ENCODE measurements at places on chromosomes 16 and 17.
A peak's percentile ranks its signal among the peaks of the same experiment; 100 is the strongest.

GRCh38 chr16:49826515-49826914, 29.4 kb downstream of the ZNF423 start:
- no peak for DNase-seq

- peak; percentile 77 for DNase-seq
Observed at GRCh38 chr16:3012828-3013420, at the start of gene CLDN9. Gene CLDN9, plus strand, starts transcription at chr16:3012923. Its CDS starts 440 bp downstream, at chr16:3013363.

DNA sequence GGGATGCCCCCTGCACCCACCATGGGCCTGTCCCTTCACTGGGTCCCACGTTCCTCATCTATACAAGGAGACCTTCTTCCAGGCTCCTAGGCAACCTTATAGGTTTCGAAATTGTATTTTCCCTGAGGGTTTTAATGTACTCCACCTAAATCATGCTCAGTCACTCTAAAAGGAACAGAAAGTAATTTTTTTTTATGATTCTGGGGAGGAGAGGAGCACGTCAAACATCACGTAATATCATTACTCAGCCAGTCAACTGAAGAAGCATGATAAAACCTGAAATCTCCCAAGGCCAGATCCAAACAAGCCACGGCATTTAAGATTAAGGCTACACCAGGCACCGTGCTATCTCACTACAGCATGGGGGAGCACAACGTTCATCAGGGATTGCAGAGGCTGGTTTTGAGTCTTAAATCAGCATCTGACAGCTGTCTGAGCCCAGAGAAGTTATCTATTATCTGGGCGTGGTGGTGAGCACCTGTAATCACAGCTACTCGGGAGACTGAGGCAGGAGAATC, 3.9 kb upstream of the TMEM114 start:
- no peak for DNase-seq

DNA sequence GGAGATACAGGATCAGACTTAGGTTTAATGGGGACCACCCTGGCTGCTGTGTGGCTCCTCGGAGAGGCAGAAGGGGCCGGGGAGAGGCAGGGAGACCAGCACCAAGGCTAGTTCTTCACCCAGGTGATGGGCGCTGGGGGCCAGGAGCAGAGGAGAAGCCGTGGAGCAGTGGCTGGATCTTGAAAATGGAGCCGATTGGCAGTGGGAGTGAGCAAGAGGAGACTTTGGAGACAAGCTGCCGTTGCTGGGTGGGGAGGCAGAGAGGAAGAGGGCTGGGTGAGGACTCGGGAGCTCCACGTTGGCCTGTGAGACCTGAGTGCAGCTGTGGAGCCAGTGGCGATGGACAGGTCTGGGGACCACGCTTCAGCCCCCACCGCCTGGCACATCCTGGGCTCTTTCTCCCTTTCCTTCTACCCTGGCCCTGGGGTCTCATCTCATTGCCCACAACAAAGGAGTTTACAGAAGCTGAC, 9.0 kb downstream of the RAB11FIP4 start:
- no peak for DNase-seq

DNA sequence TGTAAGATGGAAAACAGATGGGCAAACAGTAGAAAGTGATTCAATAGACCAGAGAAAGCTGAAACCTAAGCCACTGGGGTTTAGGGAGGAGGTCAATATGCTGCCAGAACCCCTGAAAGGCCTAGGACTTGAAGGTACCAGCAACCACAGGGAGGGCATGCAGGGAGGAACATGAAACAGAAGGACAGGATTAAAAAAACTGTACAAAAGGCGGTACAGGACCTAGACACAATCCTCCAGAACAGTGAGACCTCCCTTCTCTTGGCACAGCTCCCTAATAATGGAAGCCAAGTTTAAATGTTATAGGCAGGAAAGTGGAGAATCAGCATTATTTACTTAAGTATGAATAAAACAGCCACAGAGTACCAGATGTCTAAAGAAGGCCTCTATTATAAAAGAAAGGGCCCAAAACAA, 105.5 kb downstream of the SPAG9 start:
- no peak for DNase-seq

GRCh38 chr17:16286947-16287562, 66.2 kb downstream of the CENPV start:
- no peak for DNase-seq

DNA sequence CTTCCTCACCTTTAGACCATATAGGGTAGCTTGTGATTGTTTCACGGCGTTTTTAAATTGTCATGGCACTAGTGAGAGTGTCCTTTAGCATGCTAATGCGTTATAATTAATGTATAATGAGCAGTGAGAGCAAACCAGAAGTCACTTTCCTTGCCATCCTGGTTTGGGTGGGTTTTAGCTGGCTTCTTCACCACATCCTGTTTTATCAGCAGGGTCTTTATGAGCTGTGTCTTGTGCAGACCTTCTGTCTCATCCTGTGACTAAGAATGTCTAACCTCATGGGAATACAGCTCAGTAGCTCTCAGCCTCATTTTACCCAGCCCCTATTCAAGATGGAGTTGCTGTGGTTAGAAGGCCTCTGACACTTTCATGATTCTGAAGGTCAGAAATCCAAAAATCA, 370.9 kb upstream of the RBFOX1 start:
- no peak for DNase-seq

- DNase-seq, result no peak
Observed at GRCh38 chr17:2214929-2215615, 88.5 kb downstream of the SMG6 start.

DNA sequence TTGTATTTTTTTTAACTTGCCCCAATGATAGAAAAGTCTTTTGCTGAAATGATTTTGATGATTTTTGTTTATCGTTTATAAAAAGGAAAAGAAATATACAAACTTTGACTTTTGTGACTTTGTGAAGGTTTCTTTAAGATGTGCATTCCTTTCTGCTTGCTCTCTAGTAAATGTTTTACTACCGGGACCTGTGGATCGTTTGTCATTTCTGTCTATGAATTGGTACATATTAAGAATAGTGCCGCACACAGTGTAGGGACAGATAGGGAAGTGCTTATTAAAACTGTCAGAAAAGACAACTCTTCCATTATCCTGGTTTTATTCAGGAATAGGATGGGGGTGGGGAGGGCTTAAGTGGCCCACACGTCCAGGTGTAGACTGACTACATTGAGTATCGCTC, 8.1 kb upstream of the PSMC5 start:
- no peak for DNase-seq

GRCh38 chr16:84478172-84478947, 26.1 kb downstream of the MEAK7 start:
- no peak for DNase-seq

DNA sequence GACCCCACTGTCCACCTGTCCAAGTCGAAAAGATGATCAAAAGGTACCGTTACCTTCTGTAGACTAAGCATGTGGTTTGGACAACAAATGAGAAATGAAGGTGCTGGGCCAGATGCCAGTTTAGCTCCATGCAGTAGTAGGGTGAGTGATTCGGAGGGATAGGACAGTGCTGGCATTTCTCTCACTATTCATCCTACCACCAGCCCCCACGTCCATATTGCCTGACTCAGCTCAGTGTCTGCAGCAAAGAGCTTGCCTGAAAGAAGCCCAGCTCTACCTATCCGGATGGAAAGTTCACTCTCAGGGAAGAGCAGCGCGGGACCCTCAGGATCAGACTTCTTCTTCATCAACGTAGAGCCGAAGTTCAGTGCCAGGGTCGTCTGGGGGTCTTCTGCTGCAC, 145.0 kb downstream of the SLC39A11 start:
- no peak for DNase-seq

- no peak for DNase-seq
Observed at GRCh38 chr16:65989861-65990604, 376.5 kb upstream of the CDH5 start.

DNA sequence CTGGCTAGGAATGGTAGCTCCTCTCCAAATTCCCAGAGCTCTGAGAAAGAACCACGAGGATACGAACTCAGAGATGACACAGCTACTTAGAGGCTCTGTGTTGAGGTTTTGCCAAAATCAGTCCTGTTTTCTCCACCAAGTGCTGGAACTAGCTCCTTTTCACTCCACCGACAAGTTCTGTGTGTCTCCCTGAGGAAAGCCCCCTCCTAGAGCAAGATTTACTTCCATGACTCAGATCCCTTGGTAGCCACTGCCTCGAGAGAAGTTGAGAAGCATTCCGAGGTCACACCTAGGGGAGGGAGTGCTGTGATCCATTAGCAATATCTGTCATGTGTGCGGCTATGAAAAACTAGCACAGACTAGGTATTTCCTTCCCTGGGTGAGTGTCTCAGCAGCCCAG, 30.6 kb downstream of the IL21R start:
- no peak for DNase-seq

- DNase-seq, result no peak
Observed at GRCh38 chr16:49471038-49471727, 97.6 kb downstream of the C16orf78 start.

- DNase-seq, result no peak
Observed at GRCh38 chr17:3771140-3771539, 29.8 kb downstream of the ITGAE start.

GRCh38 chr17:81251709-81252301, 12.7 kb downstream of the NDUFAF8 start:
- peak; percentile 89 for DNase-seq

GRCh38 chr16:74480150-74481029, 59.1 kb upstream of the CLEC18B start:
- DNase-seq, result no peak

DNA sequence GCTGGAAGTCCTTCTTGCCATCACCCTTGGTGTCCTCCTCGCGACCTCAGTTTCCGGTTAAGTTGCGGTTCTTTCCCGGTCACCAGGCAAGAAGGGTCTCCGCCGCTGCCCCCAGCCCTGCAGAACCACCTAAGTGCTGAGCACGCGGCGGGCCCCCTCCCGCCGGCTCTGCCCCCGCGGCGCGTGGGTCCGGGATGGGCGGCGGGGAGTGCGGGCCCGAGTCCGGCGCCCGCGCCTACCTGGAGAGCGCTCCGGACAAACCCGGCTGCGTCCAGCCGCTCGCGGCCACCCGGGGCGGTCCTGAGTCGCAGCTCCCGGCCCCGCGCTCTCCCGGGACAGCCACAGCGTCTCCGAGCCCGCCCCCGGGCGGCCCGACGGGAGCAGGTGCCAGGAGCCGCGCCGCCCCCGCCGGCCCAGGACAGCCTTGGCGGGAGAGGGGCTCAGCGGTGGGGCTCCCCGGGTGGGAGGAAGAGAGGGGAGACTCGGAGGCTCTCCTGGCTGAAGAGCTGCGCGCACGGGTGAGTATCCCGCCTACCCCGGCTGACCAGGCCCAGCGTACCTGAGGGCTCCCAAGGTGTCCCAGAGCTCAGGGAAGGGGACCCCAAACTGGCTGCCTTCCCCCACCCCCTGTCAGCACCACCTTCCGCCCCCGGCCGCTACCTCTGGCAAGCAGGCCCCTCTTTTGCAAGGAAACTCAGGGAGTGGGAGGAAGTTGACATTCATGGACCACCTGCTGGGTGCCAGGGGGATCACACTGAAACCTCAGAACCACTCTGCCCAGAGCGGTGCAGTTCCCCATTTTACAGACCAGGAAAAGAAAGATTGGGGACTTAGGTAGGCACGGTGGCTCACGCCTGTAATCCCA, 22.2 kb upstream of the C17orf113 start:
- no peak for DNase-seq

DNA sequence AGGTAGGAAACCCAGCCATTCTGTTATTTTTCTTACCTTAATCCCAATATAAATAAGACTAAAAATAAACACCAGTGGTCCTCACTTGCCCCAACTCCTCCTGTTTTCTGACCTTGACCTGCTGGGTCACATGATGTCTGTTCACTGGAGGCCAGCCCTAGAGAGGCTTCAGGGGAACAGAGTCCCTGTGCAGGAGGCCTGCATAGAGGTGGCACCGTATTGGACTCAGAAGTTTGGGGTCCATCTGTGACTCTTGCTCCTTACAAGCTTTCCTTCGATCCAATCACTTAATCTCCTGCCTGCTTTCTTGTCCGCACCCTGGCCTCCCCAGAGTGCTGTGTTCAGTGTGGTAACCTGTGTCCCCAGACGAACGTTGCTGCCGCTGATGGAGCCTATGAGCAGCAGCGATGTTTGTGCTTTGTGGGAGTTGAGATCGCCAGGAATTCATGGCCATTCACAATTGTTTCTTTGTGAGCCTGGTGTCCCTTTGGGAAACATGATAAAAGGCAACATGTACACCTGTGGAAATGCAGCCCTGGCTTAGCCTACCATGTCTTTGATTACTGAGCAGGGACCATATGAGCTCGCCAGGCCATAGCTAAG, 4.7 kb downstream of the IGSF6 start:
- DNase-seq, result no peak

DNA sequence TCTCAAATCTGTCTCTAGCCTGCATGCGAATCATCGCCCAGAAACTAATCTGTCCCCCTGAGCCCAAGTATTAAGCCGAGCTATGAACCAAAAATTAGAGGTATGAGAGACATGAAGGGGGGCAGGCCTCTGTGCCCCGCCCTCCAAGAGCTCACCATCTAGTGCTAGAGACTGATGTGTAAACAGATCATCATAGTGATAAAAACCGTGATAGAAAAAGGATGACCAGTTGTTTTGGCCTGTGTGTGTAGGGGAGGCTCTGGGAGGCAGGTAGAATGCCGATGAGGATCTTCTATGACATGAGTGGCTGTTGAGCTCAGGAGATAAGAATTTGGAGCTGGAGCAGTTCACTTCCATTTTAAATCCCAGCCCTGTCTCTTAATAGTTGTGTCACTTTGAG, 89.1 kb upstream of the TBX2 start:
- no peak for DNase-seq

DNA sequence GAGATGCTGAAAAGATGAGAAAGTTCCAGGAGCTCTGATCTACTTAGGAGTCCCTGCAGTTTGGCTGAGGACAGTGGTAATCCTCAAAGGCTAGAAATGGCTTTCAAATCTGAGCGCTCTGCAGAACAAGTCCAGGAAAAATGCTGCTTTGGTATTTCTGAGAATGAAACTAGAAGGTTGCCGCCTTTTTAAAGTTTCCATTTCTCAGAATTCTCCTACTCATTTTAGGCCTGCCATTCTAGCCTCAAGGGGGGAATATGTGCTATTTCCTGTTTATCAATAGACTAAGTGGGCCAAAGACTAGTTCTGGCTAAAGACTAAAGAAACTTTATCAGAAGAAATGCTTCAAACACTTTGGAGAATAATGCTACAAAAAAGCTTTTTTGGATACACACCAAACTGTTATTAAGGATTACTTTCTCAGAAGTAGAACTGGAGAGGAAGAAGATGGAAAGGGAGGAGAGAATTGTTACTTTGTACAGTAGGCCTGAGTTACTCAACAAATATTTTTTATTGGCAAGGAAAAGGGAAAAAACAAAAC, at the start of gene SLFN12L:
Gene SLFN12L (minus strand): TSS at position 78 of the 541 bp plus-strand sequence. CDS start 15,314 bp downstream, outside the sequence.
- DNase-seq, result no peak

DNA sequence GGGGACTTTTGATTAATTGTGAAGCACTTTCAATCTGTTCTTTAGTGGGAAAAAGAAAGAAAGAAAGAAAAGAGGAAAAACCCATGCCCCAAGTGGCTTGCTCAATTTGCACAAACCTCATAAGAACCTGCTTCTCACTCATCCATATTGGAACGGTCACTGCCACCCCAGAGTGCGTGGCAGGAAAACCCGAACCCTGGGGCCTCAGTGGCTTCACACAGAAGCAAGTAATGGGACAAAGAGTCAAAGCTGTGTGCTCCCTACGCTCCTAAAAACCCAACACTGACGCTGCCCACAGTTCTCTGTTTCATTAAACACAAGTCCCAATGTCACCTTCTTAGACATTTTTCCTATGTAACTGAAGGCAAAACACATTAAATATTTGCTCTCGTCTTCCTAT, 1.2 kb downstream of the SLC6A4 start:
- no peak for DNase-seq

GRCh38 chr16:66238696-66239095, 127.8 kb upstream of the CDH5 start:
- DNase-seq, result no peak

GRCh38 chr17:42016411-42016831, 818 bp downstream of the DNAJC7 start:
- no peak for DNase-seq
